NCI-H1694 (cell line): ENCODE measurements at places on chromosomes 2 and 18.

- no peak for DNase-seq
These were observed 55.9 kb downstream of the ALK start for GRCh38 chr2:29865512-29865911.

DNA sequence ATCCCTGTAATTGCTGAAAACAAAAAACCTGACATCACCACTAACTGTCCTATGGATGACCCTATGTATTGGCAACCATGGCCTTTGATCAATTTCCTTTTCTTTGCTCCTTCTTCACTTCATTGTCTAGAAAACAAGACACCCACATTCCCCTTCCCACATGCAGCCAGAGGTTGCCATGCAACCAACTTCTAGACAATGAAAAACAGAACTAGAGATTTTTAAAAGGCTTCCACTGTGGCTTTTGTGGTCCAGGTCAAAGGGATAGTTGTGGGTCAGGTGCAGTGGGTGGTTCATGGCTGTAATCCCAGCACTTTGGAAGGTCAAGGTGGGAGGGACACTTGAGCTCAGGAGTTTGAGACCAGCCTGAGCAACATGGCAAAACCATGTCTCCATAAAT, 139.3 kb upstream of the DOK6 start:
- no peak for DNase-seq

DNA sequence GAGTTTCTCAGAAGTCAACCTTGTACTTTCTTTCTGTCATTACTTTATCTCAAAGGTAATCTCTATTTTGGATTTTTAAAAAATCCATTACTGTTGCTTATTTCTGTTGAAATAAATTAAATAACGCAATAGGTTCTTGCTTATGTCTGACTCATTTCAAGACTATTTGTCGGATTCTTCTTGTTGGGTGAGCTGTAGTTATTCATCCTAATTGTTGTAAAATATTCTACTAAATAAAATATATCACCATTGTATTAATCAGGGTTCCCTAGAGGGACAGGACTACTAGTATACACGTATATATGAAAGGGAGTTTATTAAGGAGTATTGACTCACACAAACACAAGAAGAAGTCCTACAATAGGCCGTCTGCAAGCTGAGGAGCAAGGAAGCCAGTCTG, 403.9 kb upstream of the CYRIA start:
- DNase-seq, result no peak

DNA sequence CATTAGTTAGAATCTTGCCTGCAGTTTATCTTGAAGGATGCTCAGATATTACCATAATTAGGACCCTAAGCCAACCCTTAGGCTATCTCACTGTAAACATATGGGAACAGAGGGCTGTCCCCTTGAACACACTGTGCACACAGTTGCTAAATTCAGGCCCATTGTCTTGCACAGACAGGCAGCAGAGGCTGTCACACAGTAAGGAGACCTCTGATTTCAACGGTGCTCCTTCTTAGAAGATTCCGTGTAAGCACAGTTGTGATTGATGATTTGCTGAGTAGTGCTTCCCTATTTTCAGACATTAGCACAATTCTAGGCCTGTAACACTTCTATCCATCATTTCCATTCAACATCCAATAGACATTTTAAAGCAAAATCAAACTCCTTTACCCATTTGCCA, 108.0 kb downstream of the RNF152 start:
- no peak for DNase-seq

- no peak for DNase-seq
These were observed 15.0 kb upstream of the OTOF start for GRCh38 chr2:26492749-26493515.

- no peak for DNase-seq
These were observed 305.4 kb upstream of the HS6ST1 start for GRCh38 chr2:128623776-128624761.

- no peak for DNase-seq
These were observed 37.4 kb downstream of the ZNF236 start for GRCh38 chr18:76859474-76860339.

- DNase-seq, result no peak
These were observed 13.7 kb upstream of the DAPL1 start for GRCh38 chr2:158781353-158781961.

- DNase-seq, result no peak
These were observed 220.2 kb upstream of the SMAD7 start for GRCh38 chr18:49170925-49171505.

GRCh38 chr18:61764381-61764780, 128.4 kb downstream of the RNF152 start:
- DNase-seq, result no peak

DNA sequence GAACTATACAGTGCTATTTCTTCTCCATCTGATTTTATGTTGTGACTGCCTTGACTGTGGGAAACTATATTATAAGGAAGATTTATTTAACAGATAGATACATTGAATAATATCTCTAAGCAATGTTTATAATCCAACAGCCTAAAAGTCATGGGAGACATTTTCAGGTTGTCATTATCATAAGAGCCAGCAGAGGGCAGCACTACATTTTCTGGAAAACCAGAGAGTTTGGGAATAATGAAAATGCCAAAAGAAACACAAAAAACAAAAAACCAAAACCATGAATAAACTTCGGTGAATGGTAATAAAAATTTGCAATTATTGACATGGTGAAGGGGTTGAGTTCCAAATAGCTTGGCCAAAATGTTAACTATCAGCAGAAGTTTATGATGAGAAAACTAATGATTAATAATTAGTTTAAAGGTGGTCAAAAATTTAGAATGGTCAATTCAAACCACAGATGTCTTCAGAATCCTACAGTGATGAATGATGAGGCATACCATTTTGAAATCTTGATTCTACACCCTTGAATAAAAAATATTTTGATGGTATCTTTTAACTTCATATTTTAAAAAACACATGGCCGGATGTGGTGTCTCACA, 4.7 kb downstream of the EEF1B2 start:
- peak; percentile 38 for DNase-seq
